A549 treated with GW870086 at 1 μM for 4 hours (cell line): ENCODE measurements at places on chromosomes 2 and 18. TPM values are rescaled to one million over a fixed set of nuclear protein-coding genes. Genes with fewer than 3 reads are reported as not detected.

Gene DPYSL5
- total RNA-seq = 2.9 to 5.5 TPM (median 4.7 TPM) in 5 replicates

Gene SAG
- total RNA-seq = 0.02 TPM in 1 of 5 replicates, not detected in the others

Gene PROKR1
- 0.03 TPM in 1 of 5 replicates, not detected in the others for total RNA-seq

Gene SERPINB13
- total RNA-seq = not detected in 5 replicates

Gene RNU2-63P
- total RNA-seq = not detected in 5 replicates

Gene MLPH
- 236 to 318 TPM (median 297 TPM) in 5 replicates for total RNA-seq

Gene CAPN13
- 0.14 to 0.15 TPM in 2 of 5 replicates, not detected in the others for total RNA-seq

Gene STARD6
- 0.22 TPM in 1 of 5 replicates, not detected in the others for total RNA-seq
